ENCODE measurements at places on chromosomes 3 and 15.

- no peak for DNase-seq
These were observed 490.9 kb upstream of the ADAMTS9 start for GRCh38 chr3:65178703-65179102.

DNA sequence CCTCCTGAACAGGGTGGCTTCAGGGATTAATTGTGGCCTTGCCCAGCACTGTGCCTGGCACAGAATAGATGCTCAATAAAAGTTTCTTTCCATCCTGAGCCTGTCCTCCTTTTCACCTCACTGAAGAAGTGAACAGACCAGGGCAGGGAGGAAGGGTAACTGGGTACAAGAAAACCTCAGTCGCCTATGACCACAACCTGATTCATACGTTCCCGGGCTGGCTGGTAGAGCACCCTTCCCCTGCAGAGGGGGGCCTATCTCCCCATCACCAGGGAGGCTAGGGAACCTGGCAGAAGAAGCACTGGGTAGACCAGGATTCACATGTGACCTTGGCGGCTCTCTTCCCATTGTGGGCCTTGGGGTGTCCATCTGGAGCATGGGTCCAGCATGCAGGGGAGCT is 27.8 kb upstream of the CACNA2D2 start:
- no peak for DNase-seq

- DNase-seq, result no peak
These were observed 53.5 kb upstream of the DCBLD2 start for GRCh38 chr3:98954791-98955604.

DNA sequence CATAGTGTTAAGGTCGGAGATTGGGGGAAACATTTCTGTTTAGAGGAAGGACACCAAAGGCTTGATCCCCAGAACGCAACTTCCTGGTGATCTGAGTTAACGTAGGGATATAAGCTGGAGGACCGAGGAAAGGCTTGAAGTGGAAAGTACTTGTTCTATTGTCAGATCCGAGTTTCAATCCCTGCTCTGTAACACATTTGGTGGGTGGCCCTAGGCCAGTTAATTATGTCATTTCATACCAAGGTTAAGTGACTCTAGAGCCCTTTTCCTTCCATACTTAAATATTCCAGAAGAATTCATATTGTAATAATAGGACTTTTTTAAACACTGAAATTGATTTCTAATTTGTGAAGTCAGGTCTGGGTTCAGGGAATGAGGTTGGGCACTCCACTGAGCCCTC is 80.9 kb downstream of the RPLP1 start:
- no peak for DNase-seq

DNA sequence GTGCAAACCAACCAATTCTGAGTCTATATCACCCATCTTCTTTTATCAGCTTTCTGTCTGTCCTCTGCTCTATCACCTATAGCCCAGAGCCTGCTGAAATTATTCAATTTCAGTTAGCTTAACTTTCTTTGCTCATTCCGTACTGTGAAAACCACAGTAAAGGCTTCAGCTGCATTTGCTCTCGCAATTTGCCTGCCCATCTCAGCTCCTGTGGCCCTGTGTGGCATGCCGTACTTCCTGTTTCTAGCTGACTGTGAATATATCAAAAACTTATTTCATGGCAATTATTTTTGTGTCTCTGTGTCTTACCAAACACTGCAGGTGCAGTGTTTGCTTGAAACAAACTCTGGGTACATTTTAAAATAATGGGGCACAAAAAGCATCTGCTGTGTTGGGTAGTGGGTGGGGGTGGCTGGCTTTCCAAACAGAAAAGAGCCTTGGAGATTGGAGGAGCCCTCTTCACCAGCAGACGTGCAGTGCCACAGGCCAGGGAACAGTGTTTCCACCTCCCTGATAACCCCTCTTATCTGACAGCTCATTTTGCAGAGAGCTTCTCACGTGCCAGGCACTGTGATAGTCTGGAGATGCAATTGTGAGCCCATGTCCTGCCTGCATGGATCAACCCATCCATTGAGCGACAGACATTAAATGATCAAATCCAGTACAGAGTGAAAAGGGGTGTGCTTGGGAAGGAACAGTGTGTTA is 45.2 kb downstream of the GASK1A start:
- DNase-seq, result no peak

DNA sequence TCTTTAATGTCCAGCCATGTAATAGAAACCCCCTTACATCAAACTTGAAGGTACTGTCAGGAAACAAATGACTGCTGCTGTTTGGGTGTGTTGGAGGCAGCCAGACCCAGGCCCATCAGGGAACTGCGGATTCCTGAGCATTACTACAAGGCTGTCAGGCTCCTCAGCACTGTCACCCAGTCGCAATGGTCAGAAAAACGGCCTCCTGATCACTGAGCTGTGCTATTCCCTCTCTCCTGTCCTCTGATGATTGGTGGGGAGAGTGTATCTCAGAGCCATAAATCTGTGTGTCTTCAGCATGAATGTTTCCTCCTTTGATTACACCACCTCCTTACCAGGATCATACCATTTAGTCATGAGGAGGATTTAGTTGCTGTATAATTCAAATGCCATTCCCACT is 135.2 kb upstream of the GADL1 start:
- DNase-seq, result no peak

- DNase-seq, result no peak
These were observed 178.4 kb upstream of the STT3B start for GRCh38 chr3:31354373-31354772.

- DNase-seq, result no peak
These were observed 147.8 kb downstream of the LRRC28 start for GRCh38 chr15:99399061-99399460.

DNA sequence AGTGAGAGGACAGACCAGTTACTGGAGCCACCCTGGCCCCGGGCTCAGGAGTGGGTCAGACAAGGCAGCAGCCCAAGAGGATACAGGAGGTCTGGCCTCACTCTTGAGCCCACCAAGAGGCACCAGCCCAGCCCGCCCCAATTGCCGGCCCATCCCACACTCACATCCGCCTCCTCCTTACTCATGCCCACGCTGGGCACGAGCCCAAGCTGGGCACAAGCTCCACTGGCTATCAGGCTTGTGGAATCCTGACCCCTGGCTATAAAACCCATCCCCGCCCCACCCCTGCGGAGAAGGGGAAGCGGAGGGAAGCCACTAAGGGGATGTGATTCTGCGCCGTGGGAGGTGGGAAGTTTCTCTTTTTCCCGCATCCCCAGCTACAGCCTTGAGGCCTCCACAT is 25.9 kb downstream of the ADCY5 start:
- DNase-seq, result no peak

- DNase-seq, result no peak
These were observed 98.9 kb downstream of the APBA2 start for GRCh38 chr15:28984421-28985315.

DNA sequence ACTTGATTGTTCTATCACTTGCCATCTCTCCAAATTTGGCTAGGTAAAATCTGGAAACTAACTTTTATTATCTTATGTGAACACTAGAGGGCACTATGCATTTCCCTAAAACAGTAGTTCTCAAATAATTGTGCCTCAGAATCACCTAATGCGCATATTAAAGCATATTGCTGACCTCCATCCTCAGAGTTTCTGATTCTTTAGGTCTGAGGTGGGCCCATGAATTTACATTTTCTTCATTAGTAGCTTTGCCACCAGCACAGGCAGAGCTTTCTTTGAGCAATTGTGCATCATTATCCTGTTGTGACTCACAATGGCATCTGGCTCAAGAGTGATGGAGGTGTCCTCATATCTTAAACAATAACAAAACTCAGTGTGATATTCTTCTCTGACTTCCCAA is 17.5 kb upstream of the BCHE start:
- DNase-seq, result peak; percentile 65

GRCh38 chr3:43534675-43535074 is 87.1 kb downstream of the ANO10 start:
- no peak for DNase-seq

DNA sequence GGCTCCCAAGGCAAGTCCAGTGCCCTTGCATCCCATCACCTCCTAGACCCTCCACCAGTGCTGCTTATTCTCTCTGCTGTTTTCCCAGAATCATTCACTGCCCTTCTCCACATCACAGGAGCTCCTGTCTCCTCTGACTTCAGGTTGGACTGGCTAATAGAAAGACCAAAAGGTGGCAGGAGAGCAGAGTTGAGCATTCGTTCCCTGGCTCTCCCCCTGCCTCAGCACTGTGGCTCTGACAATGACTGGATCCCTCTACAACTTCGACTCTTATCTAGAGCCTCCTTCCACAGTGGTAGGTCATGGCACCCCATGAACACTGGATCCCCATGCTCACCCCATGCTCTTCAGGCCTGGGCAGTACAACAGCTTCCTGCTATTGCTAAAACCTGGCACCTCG is 243.6 kb downstream of the LRRN1 start:
- no peak for DNase-seq

GRCh38 chr3:61796911-61797310 is 235.5 kb downstream of the PTPRG start:
- DNase-seq, result no peak

DNA sequence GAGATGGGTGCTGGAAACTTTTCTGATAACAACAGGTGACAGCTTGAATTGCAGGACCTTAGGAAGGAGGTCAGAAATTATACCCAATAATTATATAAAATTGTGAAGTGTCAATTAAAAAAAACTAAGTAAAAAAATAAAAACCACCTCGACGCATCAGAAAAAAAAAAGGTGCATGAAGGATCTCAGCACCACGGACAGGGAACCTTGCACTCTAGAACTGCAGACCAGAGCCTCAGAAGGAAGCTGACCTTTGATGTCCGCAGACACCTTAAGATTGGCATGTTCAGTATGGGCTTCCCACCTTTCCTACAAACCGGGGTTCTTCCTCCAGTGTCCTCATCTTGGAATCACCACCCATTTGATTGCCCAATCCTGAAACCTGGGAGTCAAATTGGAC is 60.9 kb downstream of the SCN10A start:
- no peak for DNase-seq
